NCI-H526 (cell line): ENCODE measurements at places on chromosomes 16 and 17.

DNA sequence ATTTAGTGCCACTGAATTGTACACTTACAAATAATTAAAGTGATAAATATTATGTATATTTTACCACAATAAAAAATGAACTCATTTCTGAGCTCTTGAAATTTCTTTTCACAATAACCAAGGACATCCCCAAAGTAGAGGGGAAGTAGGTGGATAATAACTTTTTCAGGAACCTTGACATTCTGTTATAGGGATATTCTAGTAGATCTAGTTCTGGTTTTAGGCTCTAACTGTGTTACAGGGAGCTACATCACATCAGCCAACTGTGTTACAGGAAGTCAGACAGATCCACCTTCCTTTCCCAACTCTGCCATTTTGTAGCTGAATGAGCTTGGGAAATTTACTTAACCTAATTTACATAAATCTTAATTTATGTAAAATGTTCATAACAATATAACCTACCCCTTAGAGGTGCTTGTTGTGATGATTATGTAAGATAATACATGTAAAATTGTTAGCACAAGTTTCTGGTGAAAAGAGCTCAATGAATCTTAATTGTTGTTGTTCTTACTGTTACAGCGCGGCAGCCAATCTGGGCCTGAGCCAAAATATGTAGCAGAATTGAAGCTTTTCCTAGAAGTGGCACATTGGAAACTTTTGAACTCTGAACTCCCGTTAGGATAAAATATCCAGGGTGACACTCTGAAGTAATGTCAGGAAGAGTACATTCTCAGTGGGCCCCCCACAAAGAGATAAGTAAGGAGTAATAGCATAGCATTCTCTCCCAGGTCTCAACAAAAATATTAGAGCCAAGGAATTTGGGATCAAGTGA, 169.8 kb downstream of the AATF start:
- peak; percentile 9 for DNase-seq

GRCh38 chr16:76210157-76210556, 67.0 kb upstream of the CNTNAP4 start:
- no peak for DNase-seq

DNA sequence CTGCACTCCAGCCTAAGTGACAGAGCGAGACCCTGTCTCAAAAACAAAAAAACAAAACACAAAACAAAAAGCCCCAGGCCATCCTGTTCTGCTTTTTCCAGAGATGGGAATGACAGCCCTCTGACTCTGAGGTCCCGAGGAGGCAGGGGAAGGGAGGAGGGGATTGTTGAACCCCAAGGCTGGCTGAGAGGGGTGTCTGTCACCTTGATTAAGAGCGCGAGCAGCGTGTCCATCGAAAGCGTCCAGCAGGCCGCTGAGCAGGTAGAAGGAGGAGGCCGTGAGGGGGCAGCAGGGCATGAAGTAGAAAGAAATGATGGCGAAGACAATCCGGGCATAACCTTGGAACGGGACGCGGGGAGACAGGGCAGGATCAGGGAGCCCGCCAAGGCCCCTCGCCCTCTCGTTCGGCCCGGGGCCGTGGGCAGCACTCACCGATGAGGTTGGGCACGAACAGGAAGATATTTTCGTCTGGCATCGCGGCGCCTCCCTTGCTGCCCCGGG, 593 bp downstream of the CDIPT start:
- no peak for DNase-seq

- DNase-seq = no peak
Measured at GRCh38 chr17:43528988-43529814, 16.9 kb downstream of the ETV4 start.

DNA sequence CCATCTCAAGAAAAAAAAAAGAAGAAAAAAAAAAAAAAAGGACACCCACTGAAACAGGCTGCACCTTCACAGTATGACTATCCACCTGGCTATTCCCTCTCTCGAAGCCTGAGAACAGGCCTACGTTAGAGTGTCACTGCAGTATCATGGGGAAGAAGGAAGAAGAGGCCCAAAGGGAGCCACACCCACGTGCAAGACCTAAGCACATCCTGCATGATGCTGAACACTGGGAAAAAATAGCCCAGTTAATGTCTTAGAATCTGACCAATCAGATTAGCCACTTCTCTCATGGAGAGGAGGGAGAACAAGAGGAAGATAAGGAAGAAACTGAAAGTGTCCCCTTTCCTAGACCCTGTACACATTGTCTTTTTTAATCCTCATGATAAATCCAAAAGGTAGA, 19.5 kb upstream of the MED13 start:
- no peak for DNase-seq

- DNase-seq = no peak
Measured at GRCh38 chr16:13018026-13018425, 116.6 kb downstream of the SHISA9 start.

DNA sequence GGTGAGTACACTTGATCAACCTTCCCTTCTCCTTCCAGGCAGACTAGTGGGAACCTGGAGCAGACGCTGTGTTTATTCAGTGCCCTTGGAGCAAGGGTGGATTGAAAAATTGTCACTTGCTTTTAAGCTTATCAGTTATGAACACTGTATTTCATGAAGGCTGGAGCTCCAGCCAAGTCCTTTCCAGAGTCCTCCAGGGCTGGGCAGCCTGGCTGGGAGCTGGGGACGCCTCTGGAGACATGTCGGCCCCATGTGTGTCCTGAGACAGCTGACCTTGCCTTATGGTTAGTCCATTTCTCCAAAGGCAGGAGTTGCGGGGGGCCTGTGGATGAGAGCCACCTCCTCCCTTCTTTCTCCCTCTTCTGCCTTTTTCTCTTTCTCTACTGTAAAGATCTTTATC, 67.0 kb downstream of the RAP1GAP2 start:
- no peak for DNase-seq
